ENCODE measurements at places on chromosomes 7 and 10.
A peak's percentile ranks its signal among the peaks of the same experiment; 100 is the strongest.

DNA sequence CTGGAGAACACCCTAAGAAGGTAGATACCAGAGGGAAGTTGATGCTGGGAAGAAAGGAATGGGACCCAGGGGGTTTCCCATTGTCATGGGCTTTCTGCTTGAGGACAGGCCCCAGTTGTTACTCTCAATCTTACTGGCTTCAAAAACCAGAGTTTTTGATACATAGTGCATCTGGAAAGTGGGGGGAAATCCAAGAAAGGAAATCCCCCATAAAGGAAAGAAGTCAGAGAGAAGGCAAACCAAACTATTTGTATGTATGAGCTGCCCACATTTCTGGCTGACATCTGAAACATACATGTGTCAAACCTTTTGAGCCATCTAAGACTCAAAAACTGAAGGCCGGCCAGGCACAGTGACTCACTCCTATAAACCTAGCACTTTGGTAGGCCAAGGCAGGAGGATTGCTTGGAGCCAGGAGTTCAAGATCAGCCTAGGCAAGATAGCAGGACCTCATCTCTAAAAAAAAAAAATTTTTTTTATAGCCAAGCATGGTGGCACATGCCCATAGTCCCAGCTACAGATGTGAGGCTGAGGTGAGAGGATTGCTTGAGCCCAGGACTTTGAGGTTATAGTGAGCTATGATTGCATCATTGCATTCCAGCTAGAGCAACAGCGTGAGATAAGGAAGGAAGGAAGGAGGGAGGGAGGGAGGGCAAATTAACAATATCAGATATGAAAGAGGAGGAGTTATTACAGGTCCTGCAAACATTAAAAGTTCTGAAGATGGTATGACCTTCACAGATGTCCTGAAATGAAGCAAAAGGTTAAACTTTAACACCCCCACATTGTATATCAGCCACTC, 6.7 kb upstream of the COA1 start:
- DNase-seq, result no peak

GRCh38 chr10:24575481-24576002, 148.1 kb downstream of the ARHGAP21 start:
- no peak for DNase-seq

GRCh38 chr10:69972981-69973397, 79.7 kb upstream of the MACROH2A2 start:
- DNase-seq, result no peak

DNA sequence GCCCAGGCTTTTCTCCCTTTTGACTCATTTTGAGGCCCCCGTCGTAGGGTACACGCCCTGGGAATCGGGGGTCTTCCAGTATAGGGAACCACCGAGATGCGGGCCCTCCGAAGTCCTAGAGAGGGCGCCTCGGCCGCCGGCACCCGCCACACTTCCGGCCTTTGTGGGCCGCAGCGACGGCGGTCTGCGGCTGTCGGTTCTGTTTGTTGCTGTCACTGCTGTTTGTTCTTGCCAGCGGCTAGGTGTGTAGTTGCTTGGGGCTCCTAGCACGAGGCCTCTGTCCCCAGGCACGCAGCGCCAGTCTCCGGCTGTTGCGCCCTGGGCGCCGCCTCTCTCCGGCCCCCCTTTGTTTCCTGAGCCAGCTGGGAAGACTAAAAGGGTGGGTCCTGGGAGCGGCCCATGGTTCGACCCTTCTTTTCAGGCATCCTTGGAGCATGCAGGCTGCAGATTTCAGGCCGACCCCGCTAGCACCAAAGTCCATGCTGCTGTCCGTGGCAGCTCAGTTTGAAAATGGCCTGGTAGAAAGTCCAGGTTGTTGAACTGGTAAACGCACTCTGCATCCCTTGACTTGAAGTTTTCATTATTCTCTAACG, 17.8 kb upstream of the ZKSCAN1 start:
- DNase-seq, result no peak

DNA sequence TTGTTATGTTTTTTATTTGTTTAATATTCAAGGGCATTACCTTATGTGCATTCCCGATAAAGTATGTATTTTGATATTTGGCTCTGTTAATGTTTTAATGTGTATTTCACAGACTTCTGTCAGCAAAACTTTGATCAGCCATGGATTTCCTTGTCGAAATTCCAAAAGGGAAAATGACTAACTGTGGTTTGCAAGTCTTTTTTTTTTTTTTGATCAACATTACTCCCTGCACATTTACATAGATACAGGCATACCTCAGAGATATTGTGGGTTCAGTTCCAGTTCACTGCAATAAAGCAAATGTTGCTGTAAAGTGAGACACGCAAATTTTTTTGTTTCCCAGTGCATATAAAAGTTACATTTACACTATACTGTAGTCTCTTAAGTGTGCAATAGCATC, 351.9 kb downstream of the CXCL12 start:
- peak; percentile 57 for DNase-seq

DNA sequence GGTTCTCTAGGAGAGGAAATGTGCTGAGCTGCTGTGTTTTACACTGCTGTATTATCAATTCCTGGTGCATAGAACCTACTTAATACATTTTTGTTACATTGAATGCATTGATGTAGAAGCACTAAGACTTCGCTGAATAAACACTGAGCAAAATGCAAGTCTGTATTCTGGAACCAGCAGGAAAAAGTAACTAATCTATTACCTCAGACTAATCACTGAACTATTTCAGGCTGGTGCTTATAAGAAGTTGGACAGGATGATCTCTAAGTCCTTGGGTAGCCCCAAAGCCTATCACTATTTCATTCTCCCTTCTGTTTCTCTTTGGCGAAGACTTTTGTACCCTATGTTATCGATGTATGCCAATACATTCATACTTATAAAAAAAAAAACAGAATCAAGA, 87.2 kb upstream of the LRRTM3 start:
- DNase-seq, result no peak

DNA sequence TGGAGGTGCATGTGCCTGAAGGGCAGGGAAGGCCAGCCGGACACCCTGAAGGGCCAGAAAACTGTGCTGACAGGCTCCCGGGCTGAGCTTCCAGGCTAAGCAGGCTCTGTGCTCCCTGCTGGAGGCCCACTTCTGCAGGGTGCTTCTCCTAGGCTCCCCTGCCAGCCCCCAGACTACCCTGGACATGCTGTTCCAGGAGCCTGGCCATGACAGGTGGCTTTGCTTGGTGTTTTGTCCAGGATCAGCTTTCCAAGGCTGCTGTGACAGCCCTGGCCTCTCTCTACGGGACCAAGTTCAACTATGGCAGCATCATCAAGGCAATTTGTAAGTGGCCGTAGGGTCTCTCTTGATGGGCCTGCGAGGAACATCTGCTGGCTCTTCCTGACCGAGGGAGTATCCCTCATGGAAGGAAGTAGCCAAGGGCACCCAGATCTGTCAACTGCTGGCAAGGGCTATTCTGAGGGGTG, 5.3 kb downstream of the CPA1 start:
- DNase-seq, result no peak

- DNase-seq, result no peak
These were observed 1.3 kb downstream of the CUL1 start for GRCh38 chr7:148699782-148700629.

DNA sequence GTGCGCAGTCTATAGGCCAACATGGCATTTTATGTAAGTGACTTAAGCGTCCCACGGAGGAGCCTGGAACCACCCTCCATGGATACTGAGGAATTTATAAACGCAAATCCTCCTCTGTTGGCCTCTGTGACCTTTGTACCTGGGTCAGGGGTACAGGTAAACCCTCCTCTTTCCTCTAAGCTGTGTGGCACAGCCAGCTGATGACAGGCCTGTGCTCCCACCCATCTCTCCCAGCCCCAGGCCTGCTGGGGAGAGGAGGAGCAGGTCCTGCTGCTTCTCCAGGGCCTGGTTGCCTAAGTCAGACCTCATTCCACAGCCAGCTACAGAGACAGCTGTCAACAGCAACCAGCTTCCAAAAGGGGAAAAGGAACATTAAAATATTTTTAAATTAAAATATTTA, 5.0 kb downstream of the AVPI1 start:
- DNase-seq, result no peak

DNA sequence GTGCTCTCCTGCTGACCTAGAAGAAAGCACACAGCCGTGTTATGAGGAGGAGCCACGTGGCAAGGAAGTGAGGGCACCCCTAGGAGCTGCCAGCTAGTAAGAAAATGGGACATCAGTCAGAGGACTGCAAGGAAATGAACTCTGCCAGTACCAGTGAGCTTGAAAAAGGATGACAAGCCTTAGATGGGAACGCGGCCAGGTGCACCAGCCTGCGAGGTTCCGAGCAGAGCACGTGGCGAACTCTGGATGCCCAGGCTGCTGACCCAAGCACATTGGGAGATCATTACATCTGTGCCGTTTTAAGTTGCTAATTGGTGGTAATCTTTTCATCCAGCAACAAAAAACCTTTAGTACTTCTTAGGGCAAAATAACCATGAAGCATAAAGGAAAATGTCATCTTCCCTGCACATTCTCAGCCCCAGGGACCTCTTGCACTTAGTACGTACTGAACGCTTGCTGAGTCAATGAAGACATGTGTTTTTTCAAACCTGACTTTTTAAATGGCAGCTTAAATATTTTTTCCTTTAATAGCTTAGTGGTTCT, 69.4 kb downstream of the AMZ1 start:
- DNase-seq, result peak; percentile 9

DNA sequence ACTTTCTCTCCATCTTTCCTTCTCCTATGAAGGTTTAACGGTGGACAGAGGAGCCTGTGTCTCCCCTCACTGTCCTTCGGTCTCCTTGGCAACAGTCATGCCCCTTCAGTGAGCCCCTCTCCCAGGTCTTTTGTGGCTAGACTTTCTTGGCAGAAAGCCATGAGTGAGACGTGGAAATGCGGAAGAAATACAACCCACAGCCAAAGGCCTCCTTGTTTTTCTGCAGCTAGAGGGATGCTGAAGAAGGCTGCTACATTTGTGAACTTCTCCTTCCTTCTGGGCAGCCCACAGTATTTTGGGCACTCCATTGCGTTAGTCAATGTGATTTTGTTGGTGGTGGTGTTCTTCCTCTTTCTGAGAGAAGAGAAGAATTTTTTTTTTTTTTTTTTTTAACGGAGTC, 333.7 kb upstream of the PODXL start:
- DNase-seq, result no peak

- no peak for DNase-seq
These were observed 243.1 kb downstream of the ZMYND11 start for GRCh38 chr10:378230-378929.

DNA sequence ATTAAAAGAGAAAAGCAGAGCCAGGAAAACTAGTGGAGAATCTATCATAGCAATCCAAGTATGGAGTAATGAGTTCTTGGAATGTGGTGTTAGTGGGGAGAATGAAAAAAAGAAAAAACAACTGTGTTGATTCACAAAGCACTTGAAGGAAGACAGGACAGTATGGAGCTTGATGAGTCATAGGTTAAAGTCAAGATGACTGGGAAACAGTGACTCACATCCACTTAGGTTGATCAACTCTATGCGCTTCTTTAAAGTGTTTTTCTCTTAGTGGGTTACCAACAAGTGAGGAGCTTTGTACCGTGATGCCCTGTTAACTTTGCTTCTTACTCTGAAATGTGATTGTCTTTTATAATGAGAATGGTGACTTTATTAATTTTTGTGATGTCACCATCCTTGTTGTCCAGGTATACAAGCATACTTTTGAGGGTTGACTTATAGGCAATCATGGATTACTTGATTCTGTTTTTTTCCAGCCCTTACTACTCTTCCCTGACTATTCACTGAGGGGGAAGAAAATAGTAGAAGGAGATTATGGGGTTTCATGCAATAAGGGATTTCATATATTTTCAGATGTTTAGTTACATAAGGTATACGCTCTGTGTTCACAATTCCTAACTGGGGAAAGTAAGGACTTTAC, 32.1 kb upstream of the MDFIC start:
- peak; percentile 91 for DNase-seq

GRCh38 chr10:121596689-121597503, 1.3 kb downstream of the FGFR2 start:
- DNase-seq, result no peak

DNA sequence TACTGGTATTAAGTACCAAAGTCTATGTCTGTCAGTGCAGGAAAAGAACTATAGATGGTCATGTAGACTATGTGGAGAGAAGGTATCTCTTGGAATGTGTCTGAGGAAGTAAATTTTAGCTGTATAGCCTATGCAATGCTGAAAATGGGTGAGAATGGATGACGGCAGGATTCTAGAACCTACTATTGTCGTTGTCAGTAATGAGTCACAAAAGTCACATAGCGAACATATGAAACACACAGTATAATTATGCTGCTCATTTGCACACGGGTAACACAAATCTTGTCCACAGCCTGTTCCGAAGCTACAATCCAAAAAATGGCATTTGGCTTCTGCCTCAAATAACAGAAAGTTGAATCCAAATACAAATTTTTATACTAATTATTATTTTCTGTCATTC, 33.6 kb upstream of the KMT2E start:
- no peak for DNase-seq

DNA sequence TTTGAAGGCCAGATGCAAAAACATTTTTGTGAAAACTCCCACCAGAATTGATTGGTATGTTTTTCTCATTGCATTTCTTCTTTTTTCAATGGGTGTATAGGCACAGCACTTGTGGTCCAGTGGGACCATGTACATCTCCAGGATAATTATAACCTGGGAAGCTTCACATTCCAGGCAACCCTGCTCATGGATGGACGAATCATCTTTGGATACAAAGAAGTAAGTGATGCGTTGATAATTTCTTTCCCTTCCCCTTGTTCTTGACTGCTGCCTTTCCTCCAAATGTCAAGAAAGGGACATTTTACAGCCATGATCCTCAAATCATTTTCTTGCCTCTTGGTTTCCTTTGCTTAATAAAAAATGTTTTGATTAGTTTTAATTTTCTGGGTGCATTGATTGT, 331.5 kb downstream of the PLXDC2 start:
- no peak for DNase-seq

DNA sequence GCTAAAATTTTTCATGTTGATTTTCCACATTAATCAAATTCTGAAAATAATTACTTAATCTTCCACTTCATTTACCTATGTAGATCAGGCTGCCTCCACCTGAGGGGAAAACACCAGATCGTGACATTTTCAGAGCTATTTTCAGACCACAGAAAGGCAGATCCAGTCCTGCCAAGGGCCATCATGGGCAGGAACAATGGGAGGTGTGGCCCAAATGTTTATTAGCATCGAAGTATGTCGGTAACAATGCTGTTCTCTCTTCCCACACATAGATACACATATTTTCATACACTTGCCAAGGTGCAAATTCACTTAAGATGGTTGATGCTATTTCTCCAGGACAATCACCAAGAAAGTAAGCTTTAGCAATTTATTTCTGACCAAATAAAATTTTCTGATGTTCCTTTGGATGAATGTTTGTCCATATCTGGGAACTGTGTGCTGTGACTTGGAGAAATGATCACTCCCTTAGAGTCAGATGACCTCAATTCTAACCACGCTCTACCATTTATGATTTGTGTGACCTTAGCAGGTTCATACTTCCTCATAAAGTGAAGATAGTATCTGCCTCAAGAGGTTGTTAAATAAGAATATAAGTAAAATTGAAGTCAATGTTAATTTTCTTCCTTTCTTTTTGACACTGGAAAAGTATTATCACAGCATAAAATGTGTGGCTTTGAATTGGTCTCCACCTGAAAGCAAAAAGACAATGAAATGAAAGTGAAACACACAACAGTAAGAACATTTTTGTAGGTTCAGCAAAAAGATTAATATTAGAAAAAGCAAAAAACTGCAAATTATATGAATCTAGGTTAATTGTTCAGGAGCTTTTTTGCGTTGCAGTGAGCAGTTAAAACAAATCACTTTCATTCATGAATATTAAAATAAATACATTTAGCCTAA, 310.4 kb upstream of the PHF14 start:
- no peak for DNase-seq

Measured in astrocyte of the cerebellum (primary cell).